ENCODE measurements at places on chromosomes 6 and 20.

DNA sequence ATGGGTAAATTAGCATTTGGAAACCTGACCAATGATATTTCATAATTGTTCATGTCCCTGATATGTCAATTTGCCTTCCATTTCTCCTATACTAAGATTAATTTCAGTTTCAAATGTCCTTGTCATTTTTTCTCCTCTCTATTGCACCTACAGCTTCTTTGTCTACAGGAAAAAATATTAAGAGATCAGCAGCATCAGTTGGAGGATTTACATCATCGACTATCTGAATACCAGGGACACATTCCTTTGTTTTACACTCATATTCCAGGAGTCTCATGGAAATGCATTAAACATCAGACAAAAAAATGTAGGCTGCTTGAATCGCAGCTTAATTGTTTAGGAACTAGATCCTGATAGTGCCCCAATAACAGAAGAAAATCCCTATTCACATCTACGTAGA lies 188.2 kb downstream of the PRKN start:
- no peak for DNase-seq

DNA sequence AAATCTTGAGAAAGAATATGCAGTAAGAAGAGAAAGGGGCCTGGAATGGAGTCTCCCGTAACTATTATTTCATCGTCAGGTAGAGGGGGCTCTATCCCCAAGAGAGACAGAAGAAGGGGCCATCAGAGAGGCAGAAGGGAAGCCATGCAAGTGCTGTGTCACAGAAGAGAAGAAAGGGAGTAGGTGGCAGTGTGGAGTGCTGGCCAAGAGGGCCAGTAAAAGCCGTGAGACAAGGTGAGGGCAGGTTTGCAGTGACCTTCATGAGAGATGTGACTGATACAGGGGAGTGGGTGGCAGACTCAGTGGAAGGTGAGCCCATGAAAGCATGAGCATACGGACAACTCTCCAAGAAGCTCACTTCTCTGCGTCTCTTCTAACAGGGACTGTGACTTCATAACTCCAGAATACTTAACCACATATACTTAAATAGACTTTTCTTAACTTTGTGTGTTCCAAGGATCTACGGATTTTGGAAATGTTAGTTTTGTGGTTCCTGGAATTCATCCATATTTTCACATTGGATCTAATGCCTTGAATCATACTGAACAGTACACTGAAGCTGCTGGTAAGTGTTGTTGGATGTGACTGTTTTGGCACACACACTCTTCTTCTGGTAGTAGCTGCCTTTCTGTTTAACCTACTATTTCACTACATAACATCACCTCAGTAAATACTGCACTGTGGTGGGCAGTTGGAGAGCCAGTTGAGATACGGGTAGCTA lies 15.6 kb downstream of the PM20D2 start:
- DNase-seq, result no peak

DNA sequence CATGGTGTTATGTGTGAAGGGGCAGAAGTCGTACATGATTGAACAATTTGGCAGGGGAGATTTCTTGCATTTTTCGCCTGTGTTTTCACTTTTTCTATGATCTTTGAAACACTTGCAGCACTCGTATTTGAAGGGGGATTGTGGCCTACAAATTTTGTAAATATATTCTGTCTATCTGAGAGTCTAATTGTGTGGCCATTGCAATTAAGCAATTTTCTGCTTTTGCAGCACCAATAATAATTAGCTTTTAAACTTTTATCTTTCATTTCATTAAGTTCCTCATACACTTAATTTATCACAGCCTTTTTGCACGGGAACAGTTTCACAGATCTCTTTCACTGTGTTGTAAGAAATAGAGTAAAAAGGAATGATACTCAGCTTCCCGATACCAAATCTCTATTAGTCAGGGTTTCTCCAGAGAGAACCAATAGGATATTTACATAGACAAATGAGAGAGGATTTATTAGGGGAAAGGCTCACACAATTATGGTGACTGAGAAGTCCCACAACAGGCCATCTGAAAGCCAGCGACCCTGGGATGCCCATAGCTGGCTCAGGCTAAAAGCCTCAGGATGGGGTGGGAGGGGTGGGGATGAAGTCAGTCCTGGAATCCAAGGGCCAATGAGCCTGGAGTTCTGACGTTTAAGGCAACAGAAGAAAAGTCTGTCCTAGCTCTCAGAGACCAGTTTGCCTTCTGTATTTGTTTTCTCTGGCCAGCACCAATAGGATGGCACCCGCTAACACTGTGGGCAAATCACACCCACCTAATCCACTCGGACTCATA lies 58.3 kb downstream of the KIF6 start:
- DNase-seq, result no peak

DNA sequence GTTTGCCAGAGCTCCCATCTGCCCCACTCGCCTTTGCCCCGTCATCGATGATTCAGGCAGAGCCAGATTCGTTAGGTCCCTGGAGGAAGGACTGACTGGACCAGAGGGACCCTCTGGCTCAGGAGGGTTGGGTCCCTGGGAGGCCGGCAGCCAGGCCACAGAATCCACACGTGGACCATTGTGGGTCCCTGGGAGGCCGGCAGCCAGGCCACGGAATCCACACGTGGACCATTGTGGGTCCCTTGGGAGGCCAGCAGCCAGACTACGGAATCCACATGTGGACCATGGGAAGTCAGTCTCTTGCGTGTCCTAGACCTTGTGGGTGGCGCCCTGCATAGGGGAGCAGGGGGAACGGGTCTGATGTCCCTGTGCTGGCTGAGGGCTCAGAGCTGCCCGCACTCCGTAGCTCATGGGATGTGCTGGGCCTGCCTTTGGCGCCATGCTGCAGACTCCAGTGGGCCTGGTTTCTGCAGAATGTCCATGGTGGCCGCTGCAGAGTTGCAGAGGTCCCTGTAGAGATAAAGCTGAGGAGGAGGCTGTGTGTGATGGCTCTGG lies 23.5 kb downstream of the UCKL1 start:
- no peak for DNase-seq

All from EL (cell line).